ENCODE measurements at places on chromosomes 16 and 17.
A peak's percentile ranks its signal among the peaks of the same experiment; 100 is the strongest.

GRCh38 chr17:35080536-35080935 lies 17.0 kb upstream of the RFFL start:
- peak; percentile 84 for DNase-seq

DNA sequence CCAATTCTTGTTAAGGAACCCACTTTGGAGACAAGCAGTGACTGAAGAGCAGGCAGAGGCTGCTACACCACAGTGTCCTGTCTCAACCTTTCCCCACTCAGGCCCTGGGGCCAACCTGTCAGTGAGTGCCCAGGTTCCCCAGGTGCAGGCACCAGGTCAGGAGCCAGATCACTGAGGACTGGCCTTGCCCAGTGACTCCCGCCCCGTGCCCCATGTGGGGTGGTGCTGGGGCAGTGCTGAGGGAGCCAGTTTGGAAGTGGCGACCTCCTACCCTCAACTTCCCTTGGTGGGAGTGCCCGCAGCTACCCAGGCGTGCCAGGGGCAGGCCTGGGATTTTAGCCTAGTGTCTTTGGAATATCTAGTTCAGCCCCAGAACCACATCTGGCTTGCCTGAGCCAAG lies 29.3 kb downstream of the SREBF1 start:
- DNase-seq, result no peak

- DNase-seq, result peak; percentile 58
These were observed 13.7 kb upstream of the LGALS3BP start for GRCh38 chr17:78993241-78993956.

- no peak for DNase-seq
These were observed 216.7 kb downstream of the PRKCA start for GRCh38 chr17:66519154-66519553.

DNA sequence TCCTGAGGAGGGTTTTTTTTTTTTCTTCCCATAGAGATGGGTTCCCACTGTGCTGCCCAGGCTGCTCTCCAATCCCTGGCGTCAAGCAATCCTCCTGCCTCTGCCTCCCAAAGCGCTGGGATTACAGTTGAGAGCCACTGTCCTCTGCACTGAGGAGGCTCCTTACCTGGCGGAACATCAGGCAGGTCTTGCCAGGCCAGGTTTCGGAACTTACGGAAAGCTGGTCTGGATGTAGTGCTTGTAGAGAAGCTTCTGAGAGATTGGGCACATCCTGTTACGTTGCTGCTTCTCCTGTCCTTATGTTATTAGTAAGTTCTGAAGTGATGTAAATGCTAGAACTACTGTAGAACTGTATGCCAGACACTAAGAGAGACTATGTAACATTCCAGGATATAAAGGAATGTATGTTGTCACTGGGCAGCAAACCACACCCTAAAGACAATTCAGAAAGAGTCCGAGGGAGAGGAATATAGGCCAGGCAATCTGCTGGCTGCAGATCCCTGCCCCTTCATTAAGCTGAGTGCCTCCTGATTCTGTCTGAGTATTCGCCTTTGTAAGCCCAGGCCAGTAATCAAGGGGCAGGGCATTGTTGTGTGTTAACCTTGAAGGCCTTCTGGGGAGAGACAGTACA lies 21.1 kb downstream of the ETV4 start:
- no peak for DNase-seq

DNA sequence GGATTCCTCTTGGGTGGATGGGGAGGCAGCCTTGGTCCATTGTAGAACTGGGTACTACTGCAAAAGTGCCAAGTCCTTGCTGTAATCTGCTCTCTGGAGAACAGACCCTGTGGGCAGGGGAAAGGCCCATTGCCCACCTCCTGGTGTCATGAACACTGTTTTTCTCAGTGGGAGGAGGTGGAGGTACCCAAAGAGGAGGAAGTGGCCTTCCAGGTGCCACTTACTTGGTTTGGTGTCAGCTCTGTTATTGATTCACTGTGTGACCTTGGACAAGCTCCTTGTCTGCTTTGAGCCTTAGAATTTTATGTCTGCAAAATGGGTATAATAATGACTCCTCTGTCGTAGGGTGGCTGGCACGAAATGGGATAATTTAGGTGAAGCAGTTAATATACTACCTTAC lies 55.8 kb downstream of the PLCG2 start:
- DNase-seq, result no peak

- no peak for DNase-seq
These were observed 11.8 kb upstream of the STAC2 start for GRCh38 chr17:39237586-39237985.

GRCh38 chr17:4407851-4408250 lies 25.9 kb upstream of the SPNS3 start:
- no peak for DNase-seq

DNA sequence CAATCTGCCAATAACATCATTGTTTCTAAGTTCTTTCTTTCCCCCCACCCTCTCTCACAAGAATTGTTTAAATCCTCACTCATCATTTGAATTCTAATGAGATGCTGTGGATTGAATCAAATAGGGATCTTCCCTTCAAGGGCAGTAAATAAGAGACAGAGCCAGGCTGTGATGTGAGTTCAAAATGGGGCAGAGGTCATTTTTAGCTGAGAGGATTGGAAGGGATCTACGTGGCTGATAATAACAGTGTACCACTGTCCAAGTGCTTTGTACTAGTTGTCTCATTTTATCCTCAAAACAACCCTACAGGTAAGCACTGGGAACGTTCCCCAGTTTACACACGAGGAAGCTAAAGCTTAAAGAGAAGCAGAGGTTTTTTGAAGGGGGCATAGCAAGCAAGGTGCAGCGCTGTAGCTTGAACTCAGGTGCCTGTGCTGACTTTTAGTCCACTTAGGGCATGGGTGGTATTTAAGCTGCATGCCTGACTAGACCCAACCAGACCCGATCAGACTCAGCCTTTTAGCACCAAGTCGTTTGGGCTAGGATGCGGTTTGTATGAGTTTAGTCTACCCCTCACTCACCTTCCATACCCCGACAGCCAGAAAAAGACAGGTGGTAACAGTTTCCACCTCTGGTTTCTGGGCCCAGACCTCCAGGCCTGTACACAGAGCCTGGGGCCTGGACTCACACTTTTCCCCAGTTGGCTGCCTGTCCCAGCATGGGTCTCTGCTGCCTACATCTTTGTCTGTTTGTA lies 39.2 kb upstream of the CCR7 start:
- DNase-seq, result no peak

DNA sequence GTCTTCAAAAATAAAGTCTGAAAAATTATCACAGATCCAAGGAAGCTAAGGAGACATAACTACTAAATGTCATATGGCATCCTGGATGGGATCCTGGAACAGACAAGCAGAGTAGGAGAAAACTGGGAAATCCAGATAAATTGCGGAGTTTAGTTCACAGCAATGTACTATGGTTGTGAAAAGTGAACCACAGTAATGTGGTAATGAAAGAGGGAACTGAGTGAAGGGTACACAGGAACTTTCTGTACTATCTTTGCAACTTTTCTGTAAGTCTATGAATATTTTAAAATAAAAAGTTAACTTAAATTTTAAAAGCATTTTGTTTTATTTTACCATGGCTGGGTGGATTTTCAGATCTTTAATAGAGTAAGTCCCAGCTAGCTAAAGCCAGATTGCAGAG lies 16.3 kb downstream of the SLFN12L start:
- DNase-seq, result no peak

GRCh38 chr16:1048442-1049112 lies 24.0 kb upstream of the SSTR5 start:
- peak; percentile 35 for DNase-seq

GRCh38 chr17:62821189-62822079 lies 13.3 kb upstream of the MARCHF10 start:
- DNase-seq, result no peak

- DNase-seq, result no peak
These were observed 152.4 kb downstream of the ABCC12 start for GRCh38 chr16:48003206-48003907.

- DNase-seq, result no peak
These were observed 4.0 kb downstream of the ACBD4 start for GRCh38 chr17:45139533-45139920.

- peak; percentile 57 for DNase-seq
These were observed 338.0 kb downstream of the WWOX start for GRCh38 chr16:78437352-78437968.

Measured in activated CD4-positive, alpha-beta T cell treated with anti-CD3 and anti-CD28 coated beads, Interleukin-2, Interleukin-6, amounts not matched to agents 100 ng/mL and 50 ng/mL, durations not matched to agents 16 hours and 8 hours (primary cell).